Stimulated activated CD4-positive, alpha-beta T cell treated with anti-CD3 and anti-CD28 coated beads, TNF-alpha, amount 100 ng/mL, for 1 hour (primary cell): ENCODE measurements at places on chromosomes 13 and 19.

DNA sequence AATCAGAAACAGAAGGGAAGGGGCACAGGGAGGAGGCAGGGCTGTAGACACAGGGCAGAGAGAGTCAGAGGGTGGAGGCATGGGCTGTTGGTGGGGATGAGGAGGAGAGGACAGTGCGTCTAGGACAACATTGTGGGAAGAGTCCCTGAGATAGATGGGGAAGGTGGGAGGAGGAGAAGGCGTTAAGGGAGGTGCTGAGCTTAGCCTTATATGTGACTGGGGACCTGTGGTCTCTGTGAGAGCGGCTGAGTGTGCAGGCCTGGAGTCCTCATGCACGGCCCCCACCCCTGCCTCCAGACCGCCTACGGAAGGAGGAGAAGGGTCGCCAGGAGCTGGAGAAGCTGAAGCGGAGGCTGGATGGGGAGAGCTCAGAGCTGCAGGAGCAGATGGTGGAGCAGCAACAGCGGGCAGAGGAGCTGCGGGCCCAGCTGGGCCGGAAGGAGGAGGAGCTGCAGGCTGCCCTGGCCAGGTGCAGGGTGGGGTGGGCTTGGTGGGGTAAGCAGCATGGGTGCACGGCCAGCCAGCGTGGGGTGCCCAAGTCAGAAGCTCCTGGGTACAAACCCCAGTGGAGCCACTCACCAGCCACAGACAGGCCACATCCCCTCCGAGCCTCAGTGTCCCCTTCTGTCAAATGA lies 56.8 kb downstream of the KCNC3 start:
- DNase-seq: no peak

- no peak for DNase-seq
Observed at GRCh38 chr13:65959305-65959704, 1270.8 kb downstream of the PCDH9 start.

- no peak for DNase-seq
Observed at GRCh38 chr13:25157681-25158080, 14.4 kb downstream of the AMER2 start.

- no peak for DNase-seq
Observed at GRCh38 chr19:22832031-22832762, at the start of gene ZNF723. Gene ZNF723, plus strand, starts transcription at chr19:22832291. Its CDS starts 89 bp downstream, at chr19:22832380.

DNA sequence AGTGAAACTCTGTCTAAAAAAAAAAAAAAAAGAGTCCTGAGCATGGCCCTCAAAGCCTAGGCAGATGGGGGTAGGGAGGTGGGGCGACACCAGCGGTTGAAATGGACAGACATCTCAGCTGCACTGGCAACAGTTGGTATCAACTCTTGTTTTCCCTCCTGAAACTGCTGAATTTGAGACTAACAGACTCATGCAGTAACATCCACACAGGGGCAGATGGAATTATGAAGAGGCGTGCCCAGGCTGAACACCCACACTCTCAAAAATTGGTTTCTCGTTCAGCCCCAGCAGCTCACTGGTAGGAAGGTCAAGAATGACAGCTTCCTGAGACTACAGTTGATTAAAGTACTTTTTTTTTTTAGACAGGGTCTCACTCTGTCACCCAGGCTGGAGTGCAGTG lies 24.1 kb downstream of the PBX4 start:
- no peak for DNase-seq

- DNase-seq: no peak
Observed at GRCh38 chr13:86974995-86975328, 696.2 kb upstream of the SLITRK5 start.

DNA sequence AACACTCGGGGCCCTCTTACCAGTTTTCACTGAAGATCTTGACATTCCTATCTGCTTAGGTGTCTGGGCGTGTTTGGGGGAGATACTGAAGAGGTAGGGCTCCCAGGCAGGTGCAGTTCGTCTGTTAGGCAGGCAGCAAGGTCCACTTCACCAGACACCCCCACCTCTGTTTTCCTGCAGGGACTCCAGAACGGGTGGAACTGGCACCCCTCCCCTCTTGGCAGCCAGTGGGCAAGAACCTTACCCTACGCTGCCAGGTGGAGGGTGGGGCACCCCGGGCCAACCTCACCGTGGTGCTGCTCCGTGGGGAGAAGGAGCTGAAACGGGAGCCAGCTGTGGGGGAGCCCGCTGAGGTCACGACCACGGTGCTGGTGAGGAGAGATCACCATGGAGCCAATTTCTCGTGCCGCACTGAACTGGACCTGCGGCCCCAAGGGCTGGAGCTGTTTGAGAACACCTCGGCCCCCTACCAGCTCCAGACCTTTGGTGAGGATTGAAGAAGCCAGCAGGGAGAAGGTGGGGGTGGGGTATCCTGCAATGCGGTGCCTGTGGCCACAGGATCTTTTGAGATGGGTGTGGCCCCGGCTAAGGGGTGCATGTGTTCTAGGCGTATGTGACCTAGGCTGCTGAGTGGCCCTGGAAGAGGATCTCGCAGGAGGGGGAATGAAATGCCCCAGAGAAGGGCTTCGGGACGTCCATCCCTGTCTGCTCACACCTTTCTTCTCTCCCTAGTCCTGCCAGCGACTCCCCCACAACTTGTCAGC lies 3.3 kb upstream of the ICAM4 start:
- DNase-seq: no peak

DNA sequence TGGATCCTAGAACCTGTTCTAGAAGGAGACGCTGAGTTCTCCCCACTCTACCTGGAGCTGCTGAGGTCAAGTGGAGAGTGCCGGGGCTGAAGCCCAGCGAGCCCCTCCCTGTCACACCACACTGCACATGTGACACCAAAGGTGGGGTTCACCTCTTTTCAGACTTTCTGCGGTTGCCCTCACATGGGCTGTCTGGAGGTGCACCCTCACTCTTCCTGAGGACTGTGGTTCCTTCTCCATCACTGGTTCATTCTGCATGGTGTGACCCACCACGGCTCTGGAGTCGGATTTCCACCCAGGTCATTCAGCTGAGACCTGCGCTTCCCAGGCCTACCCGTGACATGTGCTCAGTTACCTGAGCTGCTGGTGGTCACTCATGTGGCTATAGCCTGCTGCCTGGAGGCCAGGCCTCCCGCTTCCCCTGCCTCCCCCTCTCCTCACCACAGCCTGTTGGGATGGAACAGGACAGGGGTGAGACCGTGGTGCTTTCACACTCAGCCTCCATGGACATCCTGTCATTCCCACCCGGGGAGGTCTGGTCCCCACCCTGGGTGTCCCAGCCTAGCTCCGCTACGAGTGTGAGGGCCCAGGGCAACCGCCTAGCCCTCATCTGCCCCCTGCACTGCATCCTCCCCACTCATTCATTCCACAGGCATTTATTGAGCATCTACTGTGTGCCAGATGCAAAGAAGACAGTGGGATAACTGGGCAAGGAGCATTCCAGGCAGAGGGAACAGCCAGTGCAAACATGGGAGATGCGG lies 605 bp upstream of the A1BG start:
- no peak for DNase-seq

DNA sequence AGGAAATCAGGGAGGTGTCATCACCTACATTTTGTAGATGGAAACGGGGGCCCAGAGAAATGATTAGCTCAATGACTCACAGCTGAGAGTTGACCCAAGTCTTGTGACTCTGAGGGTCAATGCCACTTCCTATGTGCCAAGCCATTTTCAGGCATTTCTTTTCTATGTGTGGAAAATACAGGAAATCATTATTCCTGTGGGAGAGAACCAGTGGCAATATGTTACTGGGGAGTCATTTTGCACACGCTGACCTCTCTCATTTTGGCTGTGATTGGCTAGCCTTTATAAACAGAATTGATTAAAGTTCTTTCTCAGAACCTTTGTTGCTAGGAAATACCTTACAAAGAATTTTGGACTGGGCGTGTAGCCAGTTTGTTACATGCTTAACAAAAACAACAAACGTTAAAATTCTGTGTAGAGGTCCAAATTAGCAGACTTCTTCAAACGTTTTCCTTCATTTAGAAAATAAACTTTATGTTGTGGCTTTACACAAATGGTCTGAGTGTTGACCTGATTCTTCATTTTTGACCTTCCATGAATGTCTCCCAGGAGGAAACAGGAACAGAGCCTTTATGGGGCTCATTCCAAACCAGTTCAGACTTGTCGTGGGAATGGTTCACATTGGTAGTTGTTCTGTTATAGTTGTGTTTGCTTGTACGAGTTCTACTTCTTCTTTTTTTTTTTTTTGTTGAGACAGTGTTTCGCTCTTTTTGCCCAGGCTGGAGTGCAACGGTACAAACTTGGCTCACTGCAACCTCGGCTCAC lies 11.4 kb downstream of the PCCA start:
- no peak for DNase-seq

- DNase-seq: no peak
Observed at GRCh38 chr13:85508683-85509329, 290.4 kb downstream of the SLITRK6 start.

DNA sequence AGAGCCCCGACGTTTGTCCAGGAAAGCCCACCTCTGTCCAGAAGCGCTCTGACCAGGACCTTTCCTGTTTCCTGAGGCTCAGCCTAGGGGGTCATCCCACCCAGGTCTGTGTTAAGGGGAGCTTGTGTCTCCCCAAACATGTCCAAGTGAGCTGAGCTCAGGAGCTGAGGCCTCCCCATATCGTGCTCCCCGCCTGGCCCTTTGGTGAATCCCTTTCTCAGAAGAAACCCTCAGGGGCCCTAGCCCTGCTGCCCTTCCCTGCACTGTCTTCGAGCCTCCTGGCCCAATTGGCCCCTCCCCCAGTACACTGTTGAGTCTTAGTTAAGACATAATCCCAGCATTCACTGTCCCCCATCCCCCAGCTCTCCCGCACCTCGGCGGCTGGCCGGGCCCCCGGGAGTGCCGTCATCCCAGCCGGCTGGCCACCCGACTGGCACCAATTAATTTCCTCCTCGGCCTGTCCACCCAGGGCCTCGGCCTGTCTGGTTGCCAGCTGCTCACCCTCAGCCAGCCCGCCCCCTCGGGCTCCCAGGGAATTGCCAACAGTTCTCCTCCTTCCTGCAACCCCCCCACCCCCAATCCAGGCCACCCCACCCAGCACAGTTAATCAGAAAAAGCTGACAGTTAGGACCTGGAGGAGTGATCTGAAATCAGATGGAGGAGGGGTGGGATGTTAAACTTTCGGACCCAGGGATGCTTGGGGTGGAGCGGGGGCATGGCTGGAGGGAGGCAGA lies 13.6 kb downstream of the IER2 start:
- no peak for DNase-seq

DNA sequence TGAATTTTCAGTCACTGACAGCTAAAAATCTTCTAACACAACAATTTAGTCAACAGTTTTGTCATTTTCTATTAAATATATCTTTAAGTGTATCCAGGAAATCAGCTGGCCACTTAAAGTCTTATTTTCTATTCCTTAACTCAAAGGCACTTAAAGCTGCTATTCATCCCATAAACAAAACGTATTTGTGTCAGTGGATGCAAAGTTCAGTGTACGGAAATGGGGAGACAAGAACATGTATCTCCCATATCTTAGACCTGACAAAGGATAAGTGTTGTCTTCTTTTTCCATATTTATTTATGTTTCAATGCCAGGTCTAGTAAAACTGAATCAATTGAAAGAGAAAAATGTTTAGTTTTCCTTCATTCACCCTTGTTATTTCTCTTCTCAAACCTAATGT lies 409.8 kb upstream of the KLHL1 start:
- no peak for DNase-seq

DNA sequence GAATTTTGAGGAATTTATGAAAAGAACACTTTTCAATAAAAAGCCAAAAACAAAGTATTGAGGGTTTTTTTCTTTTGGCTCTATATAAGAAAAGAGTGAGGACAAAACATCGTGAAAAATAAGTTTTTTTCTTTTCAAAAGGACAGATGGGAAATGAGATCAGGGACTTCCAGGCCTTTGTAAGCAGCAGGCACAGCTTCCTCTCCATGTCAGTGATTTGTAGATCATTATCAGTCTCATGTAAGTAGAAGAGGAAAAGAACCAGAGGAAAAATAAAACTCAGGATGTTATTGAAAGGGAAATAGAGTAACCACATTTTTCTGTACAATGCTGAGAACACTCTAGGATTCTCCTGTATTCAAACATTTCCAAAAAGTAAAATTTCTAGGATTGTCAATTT lies 29.9 kb downstream of the DOCK9 start:
- DNase-seq: no peak

DNA sequence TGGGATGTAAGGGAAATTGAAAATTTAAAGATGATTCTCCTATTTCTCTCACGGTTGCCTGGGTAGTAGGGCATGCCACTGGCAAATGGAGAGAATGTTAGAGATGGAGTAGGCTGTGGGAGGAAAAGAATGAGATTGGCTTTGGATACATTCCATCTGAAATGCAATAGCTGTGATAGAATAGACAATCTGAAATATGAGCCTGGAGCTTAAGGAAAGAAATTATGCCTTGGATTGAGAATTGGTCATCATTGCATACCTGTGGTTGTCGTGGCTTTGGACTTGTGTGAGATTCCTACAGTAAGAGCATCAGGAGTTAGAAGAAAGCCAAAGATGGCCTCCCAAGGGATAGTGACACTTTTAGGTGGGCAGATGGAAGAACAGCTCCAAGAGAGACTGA lies 305.1 kb upstream of the SLC10A2 start:
- no peak for DNase-seq

- no peak for DNase-seq
Observed at GRCh38 chr13:33034882-33035520, 18.8 kb downstream of the KL start.

- no peak for DNase-seq
Observed at GRCh38 chr19:47340477-47341208, 8.5 kb upstream of the DHX34 start.

GRCh38 chr13:100714478-100714877 lies 39.9 kb upstream of the TMTC4 start:
- no peak for DNase-seq

- DNase-seq: no peak
Observed at GRCh38 chr13:48810013-48810412, 156.3 kb downstream of the CYSLTR2 start.

DNA sequence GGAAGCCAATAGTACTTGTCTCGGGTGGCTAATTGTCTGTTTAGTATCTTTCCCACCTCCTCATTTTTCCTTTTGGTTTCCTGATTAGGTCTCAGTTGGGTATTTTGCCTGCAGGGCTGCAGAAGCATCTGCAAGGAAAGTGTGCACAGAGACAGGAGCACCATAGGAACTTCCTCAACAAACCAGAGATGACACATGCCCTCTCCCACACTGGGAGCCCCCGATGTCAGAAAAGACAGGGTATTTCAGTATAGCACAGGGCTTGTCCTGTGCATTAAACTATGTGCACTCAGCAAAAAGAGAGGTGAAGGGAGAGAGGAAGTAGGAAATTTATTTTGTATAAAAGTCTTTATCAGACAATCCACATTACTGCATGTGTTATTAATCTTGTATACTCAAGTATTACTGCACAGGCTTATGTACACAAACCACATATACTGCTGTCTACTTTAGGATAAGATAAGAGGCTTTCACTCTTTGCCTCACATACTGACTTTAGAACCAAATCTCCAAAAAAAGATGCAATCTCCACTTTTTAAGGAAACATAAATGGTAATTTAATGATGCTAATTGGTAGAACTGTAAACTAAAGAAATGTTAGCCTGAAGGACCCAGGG lies 501.0 kb downstream of the FOXO1 start:
- no peak for DNase-seq

DNA sequence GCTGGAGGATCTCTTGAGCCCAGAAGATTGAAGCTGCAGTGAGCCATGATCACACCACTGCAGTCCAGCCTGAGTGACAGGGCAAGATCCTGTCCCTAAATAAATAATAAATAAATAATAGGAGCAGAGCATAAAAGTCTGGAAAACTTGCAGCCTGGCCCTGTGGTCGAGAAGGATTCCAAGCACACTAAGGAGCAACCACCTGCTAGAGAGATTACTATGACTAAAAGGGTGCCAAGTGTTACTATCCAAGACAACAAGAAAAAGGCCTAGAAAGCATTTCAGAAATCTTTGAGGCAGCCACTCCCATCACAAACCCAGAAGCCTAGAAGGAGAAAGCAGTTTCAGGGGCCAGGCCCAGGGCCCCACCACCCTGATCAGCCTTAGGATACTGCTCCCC lies 46.1 kb downstream of the LHFPL6 start:
- DNase-seq: no peak

GRCh38 chr13:32403108-32403507 lies 24.8 kb downstream of the N4BP2L1 start:
- no peak for DNase-seq
